Stimulated activated CD4-positive, alpha-beta T cell treated with anti-CD3 and anti-CD28 coated beads, Interleukin-1b, Interleukin-23, amount 100 ng/mL, for 1 hour (primary cell): ENCODE measurements at places on chromosomes 7 and 10.

GRCh38 chr10:118412932-118413331 is 70.8 kb upstream of the FAM204A start:
- no peak for DNase-seq

GRCh38 chr10:88293073-88293472 is 290.0 kb downstream of the RNLS start:
- DNase-seq = no peak

- no peak for DNase-seq
These were observed 6.9 kb downstream of the PIK3CG start for GRCh38 chr7:106871793-106872571.

DNA sequence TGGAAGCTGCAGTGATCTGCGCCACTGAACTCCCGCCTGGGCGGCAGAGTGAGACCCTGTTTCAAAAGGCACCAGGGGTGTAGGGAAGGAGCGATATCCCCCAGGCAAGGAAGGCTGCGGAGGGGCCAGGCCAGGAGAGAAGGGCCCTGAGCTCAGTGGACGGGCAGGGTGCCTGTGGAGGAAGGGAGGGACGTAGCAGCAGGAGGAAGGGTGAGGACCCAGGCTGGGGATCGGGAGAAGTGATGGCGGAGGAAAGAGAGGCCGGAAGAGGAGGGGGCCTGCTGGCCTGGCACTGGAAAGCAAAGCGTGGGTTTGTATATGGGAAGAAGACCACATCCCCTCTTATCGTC is 45.6 kb downstream of the ALOX5 start:
- DNase-seq = no peak
